Memory B cell (primary cell): ENCODE measurements at places on chromosomes 6 and 20.

DNA sequence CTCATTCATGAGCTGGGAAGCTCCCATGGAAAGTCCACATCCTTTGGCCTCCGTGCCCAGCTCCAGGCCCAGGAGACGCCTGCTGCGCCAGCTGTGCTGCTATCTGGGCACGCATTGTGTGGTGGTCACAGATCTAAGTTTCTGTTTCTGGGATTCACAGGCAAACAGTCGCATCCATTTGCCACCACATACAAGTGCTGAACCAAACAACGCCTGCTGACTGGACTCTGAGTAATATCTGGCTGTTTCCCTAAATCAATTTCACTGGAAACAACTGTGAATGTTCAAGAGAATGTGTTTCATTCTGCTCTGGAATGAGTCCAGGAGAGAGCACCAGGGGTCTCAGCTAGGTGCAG is 45.5 kb downstream of the IRF4 start:
- DNase-seq = no peak

DNA sequence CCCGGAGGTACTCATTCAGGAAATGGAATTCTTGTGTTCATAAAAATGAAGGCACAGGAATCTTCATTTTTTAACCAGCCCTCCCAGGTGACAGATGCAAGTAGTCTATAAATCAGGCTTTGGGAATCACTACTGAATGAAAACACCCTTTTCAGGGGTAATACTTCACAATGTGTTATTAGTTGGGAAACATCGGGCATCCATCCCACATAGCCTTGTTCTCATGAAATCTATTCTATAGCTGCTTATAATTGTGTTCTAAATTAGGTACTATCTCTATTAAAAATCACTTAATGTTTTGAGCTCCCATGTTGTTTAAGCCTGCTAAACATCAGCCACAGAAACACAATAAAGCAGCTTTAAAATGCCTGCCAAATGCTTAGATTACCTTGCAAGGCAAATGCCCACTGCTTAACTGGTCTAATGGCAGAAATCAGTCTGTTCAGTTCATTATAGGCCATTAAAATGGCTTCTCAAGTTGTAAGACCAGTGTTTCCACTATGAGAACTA is 94.9 kb downstream of the L3MBTL3 start:
- no peak for DNase-seq

DNA sequence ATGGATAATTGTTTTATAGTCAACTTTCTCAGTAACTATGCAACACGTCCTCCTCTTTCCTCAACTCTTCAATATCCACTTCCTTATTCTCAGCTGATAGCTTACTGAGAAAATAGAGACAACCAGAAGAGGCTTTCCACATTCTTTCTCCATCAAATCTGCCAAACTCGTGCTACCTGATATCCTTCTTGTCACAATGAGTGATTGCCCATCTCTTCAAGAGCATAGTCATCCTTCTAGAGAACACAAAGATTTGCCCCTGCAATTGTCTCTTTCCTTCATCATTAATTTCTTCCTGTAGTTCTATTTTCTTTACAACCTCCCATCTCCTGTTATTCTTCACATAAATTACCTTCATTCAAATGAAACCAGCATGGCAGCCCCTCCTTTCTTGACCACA is 75.9 kb upstream of the RGS17 start:
- no peak for DNase-seq

DNA sequence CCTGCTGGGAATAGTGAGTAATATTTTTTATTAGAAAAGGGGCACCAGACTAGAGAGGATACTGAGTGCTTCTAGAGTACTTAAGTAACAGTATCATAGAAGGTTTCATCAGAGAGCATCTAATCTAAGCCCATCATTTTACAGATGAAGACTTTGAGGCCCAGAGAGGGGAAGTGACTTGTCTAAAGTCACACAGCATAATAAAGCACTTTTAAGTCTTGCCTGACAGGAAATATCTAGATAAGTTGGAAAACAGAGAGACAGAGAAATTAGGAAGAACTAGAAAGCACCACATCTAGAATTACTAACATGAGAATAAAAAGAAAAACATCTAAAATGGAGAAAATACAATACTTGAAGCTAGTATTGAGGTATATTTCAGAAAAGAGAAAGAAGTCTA is 6.0 kb downstream of the HLA-DMA start:
- DNase-seq = no peak

GRCh38 chr20:49658508-49658907 is 55.2 kb downstream of the B4GALT5 start:
- no peak for DNase-seq
